ENCODE measurements at places on chromosomes 2 and 18.
A peak's percentile ranks its signal among the peaks of the same experiment; 100 is the strongest.

GRCh38 chr2:182193291-182193690 lies 207.6 kb downstream of the PPP1R1C start:
- no peak for DNase-seq

- DNase-seq, result no peak
Measured at GRCh38 chr18:2348003-2348402, 223.3 kb downstream of the METTL4 start.

DNA sequence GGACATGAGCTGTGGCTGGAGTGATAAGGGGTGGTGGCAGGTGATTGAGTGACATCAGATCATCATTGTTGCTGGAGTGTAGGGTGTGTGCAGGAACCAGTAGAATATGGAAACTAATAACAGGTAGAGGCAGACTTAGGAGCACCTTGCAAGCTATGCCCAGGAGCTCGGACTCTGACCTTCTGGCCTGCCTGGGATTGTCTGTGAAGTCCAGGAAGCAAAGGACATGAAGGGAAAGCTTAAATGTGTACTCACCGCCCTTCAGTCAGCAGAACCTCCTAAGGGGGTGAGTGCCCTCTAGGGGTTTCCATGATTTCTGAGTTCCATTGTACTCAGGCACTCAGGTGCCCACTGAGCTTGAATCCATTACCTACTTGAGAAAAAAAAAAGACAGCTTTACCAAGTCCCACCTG lies 104.2 kb downstream of the CRIM1 start:
- DNase-seq, result peak; percentile 78

- DNase-seq, result no peak
Measured at GRCh38 chr2:233199870-233200269, 51.6 kb upstream of the ATG16L1 start.

DNA sequence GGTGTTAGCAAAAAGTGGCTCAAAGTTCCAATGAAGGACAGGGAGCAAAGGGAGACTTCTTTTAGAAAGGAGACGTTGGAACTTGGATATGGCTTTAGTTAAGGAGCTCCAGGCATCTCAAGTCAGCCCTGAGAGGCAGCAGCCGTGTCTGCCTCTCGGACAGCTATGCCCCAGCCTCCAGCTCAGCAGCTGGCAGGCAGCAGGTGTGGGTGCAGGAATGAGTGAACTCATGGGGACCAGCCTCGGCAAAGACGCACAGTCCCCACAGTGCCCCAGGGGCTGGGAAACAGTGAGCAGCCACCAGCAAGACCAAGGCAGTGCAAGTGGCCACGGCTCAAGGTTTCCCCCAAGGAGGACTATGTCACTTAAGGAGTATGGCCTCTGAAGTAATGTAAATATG lies 1.6 kb upstream of the LRRFIP1 start:
- DNase-seq, result no peak

- DNase-seq, result no peak
Measured at GRCh38 chr18:27423581-27423980, 238.5 kb upstream of the CHST9 start.

DNA sequence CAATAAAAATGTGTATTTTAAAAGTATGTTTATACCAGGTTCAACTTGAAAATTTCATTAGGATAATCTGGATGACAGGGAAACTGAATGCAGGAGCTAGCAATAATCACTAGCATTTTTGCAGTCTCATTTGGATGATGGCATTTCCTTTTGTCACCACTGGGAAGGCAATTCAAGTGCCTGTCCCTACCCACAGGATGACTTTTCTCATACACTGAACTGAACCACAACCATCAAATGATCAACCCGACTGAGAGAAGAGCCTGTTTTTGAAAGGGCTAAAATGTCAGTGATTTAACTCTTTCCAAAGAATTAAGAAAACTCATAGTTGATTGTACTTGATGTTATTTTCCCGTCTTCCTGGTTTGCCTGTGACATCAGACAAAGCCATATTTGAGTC lies 115.0 kb downstream of the FAM124B start:
- DNase-seq, result no peak

GRCh38 chr18:42114310-42114943 lies 159.4 kb downstream of the PIK3C3 start:
- DNase-seq, result peak; percentile 89

DNA sequence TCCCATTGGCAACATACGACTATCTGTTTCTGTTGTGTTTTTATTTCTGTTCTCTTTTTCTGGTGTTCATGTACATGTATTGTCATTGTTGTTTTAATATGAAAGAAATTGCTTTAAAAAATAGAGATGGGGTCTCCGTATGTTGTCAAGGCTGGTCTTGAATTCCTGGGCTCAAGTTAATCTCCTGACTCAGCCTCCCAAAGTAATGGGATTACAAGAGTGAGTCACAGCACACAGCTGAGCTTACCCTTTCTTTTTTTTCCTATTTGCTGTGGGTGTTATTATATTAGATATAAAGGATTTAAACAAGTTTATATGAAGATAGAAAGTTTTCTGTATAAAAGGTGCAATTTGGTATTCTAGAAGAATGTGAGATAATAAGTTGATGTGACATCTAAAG lies 554.6 kb downstream of the DSC3 start:
- no peak for DNase-seq

DNA sequence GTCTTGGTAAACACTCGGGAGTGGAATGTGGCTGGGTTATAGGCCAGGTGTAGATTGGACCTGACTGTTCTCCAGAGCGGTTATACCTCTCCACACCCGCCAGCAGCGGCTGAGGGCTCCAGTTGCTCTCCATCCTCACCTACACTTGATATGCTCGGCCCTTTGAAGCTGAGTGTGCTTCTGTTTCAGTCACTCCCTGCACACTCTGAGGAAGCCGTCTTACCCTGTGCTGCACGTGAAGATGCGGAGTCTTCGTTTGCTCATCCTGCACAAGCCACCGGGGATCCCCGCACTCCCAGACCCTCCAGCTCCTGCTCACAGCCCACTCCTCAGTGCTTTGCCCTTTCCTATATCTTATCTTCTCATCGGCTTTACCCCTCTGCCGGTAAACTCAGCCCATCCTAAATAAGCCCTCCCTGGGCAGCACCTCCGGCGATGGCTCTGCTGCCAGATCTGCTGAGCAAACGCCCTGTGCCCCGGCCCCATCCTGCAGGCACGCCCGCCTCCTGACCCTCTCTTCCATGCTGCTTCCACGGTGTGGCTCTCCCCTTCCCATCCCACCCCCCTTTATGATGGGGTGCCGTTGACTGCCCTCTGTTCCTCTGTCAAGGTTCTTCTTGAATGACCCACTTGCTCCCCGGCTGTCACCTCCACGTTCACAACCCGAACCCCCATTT lies 47.3 kb upstream of the ODC1 start:
- DNase-seq, result no peak

- no peak for DNase-seq
Measured at GRCh38 chr2:112137516-112138158, 548 bp upstream of the FBLN7 start.

GRCh38 chr2:74304332-74305148 lies 38.7 kb downstream of the SLC4A5 start:
- DNase-seq, result no peak

- DNase-seq, result peak; percentile 66
Measured at GRCh38 chr2:46326231-46326980, 29.2 kb downstream of the EPAS1 start.

DNA sequence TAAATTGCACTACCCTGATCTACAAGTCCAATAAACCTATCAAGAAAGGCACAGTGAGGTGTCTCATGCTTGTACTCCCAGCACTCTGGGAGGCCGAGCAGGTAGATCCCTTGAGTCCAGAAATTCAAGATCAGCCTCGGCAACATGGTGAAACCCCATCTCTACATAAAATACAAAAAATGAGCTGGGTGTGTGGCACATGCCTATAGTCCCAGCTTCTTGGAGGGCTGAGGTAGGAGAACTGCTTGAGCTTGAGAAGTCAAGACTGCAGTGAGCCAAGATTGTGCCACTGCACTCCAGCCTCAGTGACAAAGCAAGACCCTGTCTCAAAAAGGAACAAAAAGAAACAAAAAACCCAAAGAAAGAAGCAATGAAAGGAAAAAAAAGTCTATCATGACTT lies 58.9 kb downstream of the ROCK2 start:
- no peak for DNase-seq

DNA sequence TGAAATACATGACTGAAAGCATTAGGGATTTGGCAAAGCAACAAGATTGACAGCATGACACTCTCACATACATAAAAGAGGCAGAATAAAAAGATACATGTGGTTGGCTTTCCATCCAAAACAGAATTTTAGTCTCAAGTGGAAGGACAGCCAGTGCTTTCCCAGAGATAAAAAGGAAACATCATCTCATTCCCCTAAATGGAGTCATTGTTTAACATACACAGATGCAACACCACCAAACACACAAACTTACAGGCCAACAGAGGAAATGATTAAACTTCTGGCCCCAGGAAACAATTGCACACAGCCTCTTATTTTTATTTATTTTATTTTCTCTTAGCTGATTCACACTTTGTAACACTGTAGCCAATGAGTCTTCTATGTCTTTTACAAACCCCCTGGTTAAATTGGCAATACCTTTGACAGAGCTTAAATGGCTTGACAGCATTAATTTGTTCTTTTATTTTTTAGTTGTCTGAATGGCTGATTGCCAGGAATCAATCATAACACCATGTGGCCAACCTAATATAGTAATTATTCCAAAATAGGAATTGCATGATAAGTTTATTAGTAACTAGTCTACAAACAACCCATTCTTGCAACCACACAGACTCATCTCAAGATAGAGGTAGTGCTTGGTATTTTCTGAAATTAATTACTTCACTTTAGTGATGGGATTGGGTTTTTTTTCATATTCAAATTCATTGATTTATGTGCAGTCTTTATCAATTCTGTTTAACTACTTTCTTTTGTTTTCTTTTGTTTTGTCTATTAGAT lies 190.5 kb downstream of the RND3 start:
- DNase-seq, result no peak

DNA sequence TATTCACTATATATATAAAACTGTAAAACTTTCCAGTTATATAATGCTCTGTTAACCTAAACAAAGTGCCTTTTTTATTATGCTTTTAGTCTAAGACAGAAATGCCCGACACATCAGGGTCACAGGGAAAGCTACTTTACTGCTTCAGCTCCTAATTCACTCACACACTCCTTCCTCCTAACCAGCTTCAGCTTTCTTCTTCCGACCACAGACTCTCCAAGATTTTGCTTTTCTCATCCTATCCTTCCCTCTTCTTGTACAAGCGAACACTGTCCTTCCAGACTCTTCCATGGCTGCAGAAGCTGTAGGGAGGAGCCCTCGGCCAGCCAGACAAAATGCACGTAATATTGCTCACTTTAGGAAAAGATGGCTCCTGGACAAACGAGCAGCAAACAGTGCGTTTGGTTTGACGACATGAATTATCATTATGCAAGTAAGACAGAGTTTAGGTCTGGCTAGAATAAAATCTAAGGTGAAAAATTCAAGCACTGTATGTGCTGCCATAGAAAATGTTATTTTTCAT lies 47.5 kb upstream of the HNRNPA3 start:
- DNase-seq, result peak; percentile 28

- DNase-seq, result no peak
Measured at GRCh38 chr2:231348173-231348572, 47.3 kb upstream of the B3GNT7 start.

- DNase-seq, result no peak
Measured at GRCh38 chr2:69731147-69731970, 10.6 kb upstream of the ANXA4 start.

- no peak for DNase-seq
Measured at GRCh38 chr2:120914839-120915521, 179.3 kb downstream of the GLI2 start.

GRCh38 chr2:610491-610890 lies 66.7 kb downstream of the TMEM18 start:
- no peak for DNase-seq

- DNase-seq, result peak; percentile 6
Measured at GRCh38 chr2:229815858-229816257, 101.5 kb upstream of the DNER start.

DNA sequence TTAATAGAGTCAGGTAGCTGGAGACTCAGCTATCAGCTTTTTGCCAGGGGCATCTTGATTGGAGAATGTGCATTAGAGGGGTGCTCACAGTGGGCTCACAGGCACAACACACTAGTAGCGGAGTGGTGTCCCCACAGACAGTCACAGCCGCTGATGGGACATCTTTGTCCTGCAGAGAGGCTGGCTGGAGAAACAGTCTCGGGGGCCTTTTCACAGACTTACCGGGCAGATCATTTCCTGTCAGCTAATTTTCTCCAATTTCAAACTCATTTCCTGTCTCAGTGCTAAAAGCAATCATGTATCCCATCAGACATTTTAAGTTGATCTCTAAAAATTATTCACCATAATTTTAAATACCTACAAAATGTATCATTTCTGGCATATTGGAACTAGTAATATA lies 562.6 kb downstream of the DCDC2C start:
- no peak for DNase-seq

DNA sequence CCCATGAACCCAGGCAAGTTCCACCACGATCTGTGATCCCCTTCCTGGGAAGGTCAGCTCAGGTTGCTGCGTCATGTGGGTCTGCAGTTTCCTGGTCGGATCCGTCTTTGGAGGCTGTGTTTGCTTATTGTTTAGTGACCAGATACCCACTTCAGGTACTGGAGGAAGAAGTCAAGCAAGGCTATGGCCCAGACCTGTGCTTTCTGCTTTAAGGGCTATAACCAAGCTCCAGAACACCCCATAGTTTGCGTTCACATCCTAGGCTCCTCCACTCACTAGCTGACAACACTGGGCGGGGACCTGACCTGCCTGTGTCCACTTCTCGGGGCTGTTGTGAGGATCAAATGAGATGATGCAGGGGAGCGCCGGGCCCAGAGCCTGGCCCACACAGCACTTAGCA lies 44.0 kb downstream of the MAL start:
- DNase-seq, result no peak
